ENCODE measurements at places on chromosomes 5 and 9. TPM values are rescaled to one million over a fixed set of nuclear protein-coding genes. Genes with fewer than 3 reads are reported as not detected.

GRM6 gene
- under 0.01 TPM for total RNA-seq

GCNT1 gene
- total RNA-seq = 5.9 TPM

OR1L4 gene
- not detected for total RNA-seq

TRIM7 gene
- 1.7 TPM for total RNA-seq

C9orf85 gene
- 13.3 TPM for total RNA-seq

ENHO gene
- total RNA-seq = 27.8 TPM

CD180 gene
- 0.25 TPM for total RNA-seq

SOX30 gene
- total RNA-seq = not detected

COMMD10 gene
- 22.1 TPM for total RNA-seq

FBXO4 gene
- total RNA-seq = 15.2 TPM

ST6GALNAC4 gene
- 7.4 TPM for total RNA-seq

PRRT1B gene
- total RNA-seq = not detected

ZNF782 gene
- total RNA-seq = 28.0 TPM

SPINK1 gene
- under 0.01 TPM for total RNA-seq

IL11RA gene
- 3.9 TPM for total RNA-seq

FCN2 gene
- total RNA-seq = not detected

ECM2 gene
- 5.2 TPM for total RNA-seq

IRX4 gene
- not detected for total RNA-seq

QRFP gene
- total RNA-seq = not detected

ZBED3 gene
- 3.2 TPM for total RNA-seq

DDX4 gene
- total RNA-seq = under 0.01 TPM

SLC36A2 gene
- total RNA-seq = not detected

ANKRD18A gene
- total RNA-seq = 1.2 TPM

DMRTA1 gene
- 0.25 TPM for total RNA-seq

WDR38 gene
- 0.25 TPM for total RNA-seq

PCDHA4 gene
- 15.7 TPM for total RNA-seq

PRSS3 gene
- 0.25 TPM for total RNA-seq

ROR2 gene
- total RNA-seq = 0.74 TPM

GOLM1 gene
- total RNA-seq = 84.1 TPM

ARHGAP26 gene
- total RNA-seq = 5.4 TPM

SECISBP2 gene
- total RNA-seq = 51.1 TPM

LHFPL2 gene
- total RNA-seq = 22.6 TPM

SHC3 gene
- total RNA-seq = 59.0 TPM

All from temporal lobe (tissue), 4 donors.